ENCODE measurements at places on chromosomes 2 and 18.

DNA sequence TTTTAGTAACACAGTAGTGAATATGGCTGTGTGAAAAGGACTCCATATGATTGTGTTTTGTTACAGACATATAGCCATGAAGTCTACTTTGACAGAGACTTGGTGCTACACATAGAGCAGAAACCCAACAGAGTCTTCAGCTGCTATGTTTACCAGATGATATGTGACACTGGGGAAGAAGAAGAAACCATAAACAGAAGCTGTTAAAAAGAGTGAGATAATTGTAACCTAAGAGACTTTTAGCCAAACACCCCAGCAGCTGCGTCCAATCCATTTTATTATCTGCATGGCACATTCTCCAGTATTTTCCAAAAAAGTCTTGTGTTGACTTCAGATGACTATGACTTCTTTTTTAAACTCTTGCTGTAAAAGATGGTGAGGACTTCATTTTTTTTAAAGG, 41.4 kb upstream of the CYBRD1 start:
- no peak for DNase-seq

- no peak for DNase-seq
Measured at GRCh38 chr2:169620509-169620908, 36.4 kb downstream of the PPIG start.

GRCh38 chr2:147715807-147716206, 129.0 kb upstream of the ACVR2A start:
- DNase-seq: no peak

GRCh38 chr2:217325816-217326215, 466.0 kb upstream of the TNP1 start:
- DNase-seq: no peak

DNA sequence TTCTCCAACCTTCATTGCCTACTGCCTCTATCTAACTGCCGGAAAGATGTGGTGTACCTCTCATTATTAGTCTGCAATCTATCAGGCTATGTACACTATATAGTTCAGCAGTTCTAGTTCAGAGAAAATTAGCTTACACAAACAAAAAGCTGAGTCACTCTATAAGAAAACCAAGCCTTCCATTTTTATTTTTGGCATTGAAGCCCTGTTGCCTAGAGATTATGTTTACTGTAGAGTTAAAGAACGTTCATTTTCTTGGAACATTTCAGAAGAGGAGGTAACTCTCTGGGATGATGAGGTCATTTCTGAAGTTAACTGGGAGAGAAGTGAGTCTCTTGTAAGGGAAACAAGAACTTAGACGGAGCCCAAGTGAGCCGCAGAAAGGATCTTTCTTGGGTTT, 133.5 kb downstream of the FAM124B start:
- DNase-seq: no peak

DNA sequence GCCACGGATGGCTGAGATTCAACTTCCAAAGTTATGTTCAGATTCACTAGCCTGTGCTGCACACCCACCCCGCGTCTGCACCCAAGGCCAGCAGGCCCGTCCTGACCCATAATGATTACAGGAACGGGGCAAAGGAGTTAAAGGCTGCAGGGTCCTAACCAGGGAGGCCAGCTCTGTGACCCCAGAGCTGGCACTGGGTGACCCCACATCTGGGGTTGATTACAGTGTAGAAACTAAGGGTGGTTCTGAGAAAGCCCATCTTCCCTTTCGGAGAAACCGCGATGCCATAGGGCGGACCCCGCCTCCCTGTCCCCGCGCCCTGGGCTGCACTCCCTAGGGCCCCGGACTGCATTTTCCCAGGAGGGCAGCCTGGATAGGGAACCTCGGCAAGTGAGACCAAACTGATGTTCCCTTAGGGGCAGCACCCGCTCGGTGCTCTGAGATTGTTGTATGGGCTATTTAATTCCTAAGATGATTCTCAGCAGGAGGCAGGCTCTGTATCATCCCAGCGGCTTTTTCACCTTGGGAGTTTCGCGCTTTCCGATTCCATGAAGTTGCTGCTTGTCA, 2.2 kb upstream of the GPR148 start:
- no peak for DNase-seq

DNA sequence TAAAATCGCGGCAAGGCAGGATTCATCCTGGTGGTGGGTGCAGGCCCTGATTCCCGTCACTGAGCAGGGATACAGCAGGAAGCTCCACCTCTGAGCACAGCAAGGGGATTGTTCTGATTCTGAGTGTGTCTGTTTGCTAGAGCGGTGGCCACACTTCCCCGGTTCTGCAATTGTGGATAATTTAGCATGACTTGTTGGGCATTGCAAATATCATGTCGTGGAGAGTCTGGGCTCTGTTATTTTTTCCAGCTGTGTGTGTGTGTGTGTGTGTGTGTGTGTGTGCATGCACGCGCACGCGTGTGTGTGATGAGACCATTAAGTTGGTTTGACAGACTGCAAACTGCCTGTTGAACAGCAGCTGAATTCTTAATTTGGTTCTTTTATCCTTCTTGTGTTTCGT, 4.1 kb upstream of the TMEM18 start:
- no peak for DNase-seq

- no peak for DNase-seq
Measured at GRCh38 chr2:12050396-12050795, 304.0 kb downstream of the LPIN1 start.

DNA sequence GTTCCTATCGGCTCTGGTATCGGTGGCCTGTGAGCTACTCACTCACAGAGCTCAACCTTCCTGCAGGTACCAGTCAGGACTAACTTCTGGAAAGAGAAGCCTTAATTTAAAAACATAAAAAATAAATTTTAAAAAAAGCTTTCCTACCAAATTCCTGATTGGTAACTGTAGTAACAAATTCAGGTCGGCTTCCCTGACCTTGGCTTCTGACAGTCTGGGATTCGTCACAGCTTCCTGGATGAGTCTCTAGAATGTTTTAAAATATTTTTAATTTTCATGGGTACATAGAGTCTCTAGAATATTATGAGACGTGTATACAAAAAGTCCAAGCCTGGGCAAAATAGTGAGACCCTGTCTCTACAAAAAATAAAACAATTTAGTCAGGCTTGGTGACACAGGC, 45.0 kb upstream of the MTCL1 start:
- no peak for DNase-seq

- no peak for DNase-seq
Measured at GRCh38 chr2:22027345-22028005, 903.7 kb downstream of the TDRD15 start.

DNA sequence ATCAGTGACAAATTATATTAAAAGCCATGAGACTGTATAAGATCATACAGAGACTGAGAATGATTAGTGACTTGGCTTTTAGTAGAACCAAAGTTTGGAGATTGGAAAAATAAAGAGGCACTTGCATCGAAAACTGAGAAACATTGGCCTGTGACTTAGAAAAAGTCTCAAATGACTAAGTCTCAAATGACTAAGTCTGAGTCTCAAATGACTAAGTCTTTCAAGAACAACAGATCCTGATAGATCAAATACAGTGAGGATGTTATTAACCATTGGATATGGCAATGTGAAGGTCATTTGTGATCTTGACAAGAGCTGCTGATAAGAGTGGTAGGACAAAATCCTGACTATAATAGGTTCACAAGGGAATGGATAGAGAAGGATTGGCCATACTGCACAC, 135.5 kb upstream of the FANCL start:
- no peak for DNase-seq

- peak; percentile 59 for DNase-seq
Measured at GRCh38 chr18:63505566-63506335, 29.0 kb downstream of the SERPINB5 start.

DNA sequence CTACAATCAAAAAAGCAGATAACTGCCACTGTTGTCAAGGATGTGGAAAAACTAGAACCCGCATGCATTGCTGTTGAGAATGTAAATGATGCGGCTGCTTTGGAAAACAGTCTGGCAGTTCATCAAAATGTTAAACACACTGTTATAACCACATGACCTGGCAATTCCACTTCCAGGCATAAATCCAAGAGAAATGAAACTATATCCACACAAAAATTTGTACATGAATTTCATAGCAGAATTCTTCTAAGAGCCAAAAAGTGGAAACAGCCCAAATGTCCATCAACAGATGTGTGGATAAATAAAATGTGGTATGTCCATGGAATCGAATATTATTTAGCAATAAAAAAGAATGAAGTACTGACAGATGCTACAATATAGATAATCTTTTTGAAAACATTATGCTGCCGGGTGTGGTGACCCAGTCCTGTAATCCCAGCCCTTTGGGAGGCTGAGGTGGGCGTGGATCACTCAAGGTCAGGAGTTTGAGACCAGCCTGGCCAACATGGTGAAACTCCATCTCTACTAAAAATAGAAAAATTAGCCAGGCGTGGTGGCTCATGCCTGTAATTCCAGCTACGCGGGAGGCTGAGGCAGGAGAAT, 32.0 kb downstream of the ERCC3 start:
- no peak for DNase-seq

DNA sequence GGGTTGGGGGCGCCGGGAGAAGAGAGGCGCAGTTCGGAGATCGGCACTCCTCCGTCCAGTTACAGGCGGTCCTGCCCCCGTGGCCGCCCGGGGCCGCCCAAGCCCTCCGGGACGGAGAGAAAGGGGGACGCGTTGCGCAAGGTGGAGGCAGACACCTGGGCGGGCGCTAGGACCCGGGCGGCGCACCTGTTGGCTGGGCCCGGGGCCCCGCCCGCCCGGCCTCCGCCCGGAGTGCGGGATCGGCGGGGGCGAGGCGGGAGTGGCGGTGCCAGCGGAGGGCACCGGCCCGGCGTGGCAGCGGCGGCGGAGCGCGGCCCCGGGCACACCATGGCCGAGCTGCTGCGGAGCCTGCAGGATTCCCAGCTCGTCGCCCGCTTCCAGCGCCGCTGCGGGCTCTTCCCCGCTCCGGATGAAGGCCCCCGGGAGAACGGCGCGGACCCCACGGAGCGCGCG, at the start of gene SGPP2:
SGPP2 (plus strand) TSS at position 268 of the 453 bp plus-strand sequence; CDS start at position 328, 60 bp downstream.
- peak; percentile 12 for DNase-seq

DNA sequence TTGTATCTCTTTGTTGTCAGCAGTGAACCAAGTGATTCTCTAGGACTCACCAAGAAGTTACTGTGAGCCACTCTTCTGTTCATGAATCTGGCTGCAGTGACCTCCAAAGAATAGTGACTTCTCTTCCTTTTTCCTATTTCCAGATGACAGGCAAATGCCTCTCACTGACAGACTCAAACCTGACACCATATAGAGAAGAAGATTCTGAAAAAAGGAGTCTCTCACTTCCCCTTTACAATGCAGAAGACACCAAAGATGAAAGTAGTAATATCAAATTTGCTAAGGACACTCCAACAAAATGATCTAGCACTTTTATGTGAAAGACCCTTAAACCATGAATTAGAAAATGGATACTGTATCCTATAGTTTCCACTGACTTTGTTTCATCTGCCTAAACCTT, 44.4 kb upstream of the SETBP1 start:
- DNase-seq: no peak

DNA sequence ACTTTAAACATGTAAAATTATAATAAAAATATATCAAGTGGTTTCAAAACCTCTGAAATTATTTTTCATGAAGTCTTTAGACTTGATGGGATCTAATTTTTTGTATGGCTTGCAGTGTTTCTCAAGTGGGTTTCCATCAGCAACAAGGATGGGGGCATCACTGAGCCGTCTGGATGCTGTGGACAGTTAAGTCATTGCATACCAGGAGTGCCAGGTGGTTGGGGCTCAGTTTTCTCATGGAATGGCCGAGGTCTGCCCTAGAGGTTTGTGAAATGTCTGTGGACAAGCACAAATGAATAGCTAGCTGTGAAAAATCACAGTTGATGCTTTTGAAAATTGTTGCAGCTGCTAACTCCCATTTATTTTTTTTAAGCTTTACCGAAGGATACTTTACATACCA, 1.7 kb downstream of the PRELID3A start:
- no peak for DNase-seq

GRCh38 chr2:47008381-47009252, 93.0 kb upstream of the MCFD2 start:
- no peak for DNase-seq

- no peak for DNase-seq
Measured at GRCh38 chr2:159160954-159161353, 125.5 kb downstream of the WDSUB1 start.

- DNase-seq: no peak
Measured at GRCh38 chr2:154914561-154914960, 216.1 kb downstream of the KCNJ3 start.

GRCh38 chr2:205660521-205661124, 21.7 kb upstream of the NRP2 start:
- no peak for DNase-seq

- no peak for DNase-seq
Measured at GRCh38 chr2:8086357-8086756, 595.5 kb upstream of the ID2 start.

DNA sequence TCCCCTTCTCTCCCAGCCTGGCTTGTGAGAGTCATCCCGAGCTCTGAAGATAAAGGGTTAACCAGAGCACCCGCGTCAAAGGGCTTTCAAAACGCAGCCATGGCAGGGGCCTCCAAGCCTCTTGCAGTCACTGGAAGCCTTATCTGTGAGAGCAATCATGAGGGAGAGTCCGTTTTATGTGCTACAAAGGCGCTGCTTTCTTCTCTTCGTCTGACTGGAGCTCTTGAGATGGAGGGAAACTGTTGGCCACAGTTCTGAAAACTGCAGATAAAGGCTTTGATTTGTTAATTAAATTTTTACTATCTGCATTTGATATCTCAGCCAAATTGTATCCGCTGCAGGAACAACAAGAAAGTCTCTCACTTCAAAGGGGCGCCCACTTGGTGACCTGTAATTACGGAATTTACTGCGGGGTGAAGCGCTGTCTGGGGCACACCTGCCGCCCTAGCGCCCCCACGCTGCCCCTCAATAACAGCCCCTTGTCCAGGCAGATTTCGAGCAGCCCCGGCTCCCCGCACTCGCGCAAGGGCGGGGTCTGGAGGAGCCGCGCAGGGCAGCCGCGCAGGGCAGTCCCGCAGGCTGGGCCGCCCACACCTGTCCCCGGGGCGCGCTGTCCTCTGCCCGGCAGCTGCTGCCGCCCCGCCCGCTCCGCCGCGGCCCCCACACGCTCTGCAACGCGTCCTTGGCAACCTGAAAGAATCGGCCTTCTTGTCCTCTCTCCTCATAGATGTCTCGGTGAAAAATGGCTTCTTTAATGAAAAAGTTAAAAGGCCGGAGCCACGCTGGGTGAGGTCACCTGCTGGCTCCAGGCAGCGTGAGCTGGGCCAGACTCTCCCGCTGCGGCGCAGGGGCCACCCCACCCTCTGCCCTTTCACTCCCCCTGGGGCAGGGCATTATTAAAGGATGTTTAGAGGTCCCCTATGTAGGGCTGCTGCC, 217.9 kb downstream of the VAPA start:
- no peak for DNase-seq

- no peak for DNase-seq
Measured at GRCh38 chr2:128901572-128902391, 583.1 kb upstream of the HS6ST1 start.

All from stimulated activated CD4-positive, alpha-beta T cell treated with anti-CD3 and anti-CD28 coated beads, Interleukin-12 subunit alpha, Interleukin-12 subunit beta, amount 100 ng/mL, for 48 hours (primary cell).